ENCODE measurements at places on chromosomes 4 and X.

DNA sequence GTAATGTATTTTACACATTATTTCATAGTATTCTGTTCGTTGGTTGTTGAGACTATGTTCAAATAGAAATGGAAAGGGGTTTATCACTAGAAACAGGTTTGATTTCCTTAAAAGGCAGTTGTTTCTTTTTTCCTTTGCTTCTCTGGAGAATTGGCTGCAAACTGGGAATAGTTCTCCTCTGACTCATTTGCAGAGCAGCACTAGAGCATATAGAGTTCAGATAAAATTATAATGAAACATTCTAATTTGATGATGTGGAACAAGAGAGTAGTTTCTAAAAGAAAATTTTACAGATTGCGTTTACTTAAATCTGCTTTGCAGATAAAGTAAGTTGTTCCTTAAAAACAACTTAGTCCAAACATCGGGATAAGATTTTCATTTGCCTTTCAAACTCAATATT lies 29.7 kb downstream of the SYNPO2 start:
- DNase-seq: no peak

DNA sequence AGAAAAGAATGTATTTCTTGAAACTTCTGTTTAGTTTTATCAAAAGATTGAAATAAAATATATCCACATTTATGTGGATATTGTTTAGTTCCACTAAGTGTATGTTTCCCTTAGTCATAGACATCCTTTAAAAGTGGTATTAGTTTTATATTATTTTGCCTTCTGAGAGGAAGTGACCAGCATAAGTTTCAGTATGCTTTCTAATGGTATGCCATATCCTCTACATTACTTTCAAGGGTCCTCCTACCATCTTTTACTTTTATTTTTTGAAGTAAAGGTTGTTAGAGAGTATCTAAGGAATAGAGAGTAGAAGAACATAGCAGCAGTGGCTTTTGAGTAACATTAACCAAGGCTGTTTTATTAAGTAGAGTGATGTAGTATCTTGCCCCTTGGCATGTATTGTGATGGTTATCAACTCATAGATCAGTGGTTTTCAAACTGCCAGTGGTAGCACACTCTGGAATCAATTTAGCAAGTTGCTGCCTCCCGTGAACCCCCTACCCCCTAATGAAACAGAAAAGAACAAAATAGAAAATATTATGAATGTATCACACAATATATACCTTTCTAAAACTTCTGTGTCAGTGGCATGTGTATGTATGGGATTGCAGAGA lies 44.8 kb downstream of the RBPJ start:
- no peak for DNase-seq

DNA sequence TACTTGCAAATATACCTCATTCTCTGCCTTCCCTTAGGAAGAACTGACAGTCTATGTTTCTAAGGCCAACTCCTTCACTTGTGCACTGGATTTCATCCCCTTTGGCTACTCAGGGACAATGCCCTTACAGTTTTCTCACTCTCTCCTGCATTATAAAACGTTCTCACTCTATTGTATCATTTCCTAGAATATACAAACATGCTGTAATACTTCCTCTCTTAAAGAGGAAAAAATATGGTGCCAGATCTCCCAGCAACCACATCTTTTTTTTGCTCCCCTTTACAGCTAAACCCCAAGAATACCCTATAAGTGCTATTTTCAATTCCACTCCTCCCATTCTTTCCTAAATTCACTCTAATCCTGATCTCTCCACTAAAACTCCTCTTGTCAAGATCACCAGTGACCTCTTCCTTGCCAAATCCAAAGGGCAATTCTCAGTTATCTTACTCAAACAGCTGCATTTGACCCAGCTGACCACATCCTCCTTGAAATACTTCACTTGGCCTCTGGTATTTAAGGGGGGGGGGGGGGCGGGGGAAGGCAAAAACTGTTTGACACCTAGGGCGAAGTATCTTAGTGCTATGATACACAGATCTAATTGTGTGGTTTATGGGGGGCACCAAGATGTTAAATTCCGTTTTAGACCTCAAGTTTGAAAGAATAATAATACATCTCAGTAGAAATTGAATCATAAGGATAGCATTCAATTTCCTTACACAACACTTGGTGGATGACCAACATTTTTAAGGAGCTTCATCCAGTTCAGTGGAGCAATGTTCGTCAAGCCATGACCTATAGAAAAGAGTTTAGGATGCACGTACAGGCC lies 1.6 kb downstream of the RCHY1 start:
- DNase-seq: peak; percentile 1

- no peak for DNase-seq
Observed at GRCh38 chr4:28621591-28621990, 1761.0 kb downstream of the STIM2 start.

Data from hindlimb muscle (tissue), 1 donor.